ENCODE measurements at places on chromosomes 1 and 21.

- DNase-seq: no peak
Observed at GRCh38 chr1:1100296-1100695, 15.6 kb downstream of the C1orf159 start.

DNA sequence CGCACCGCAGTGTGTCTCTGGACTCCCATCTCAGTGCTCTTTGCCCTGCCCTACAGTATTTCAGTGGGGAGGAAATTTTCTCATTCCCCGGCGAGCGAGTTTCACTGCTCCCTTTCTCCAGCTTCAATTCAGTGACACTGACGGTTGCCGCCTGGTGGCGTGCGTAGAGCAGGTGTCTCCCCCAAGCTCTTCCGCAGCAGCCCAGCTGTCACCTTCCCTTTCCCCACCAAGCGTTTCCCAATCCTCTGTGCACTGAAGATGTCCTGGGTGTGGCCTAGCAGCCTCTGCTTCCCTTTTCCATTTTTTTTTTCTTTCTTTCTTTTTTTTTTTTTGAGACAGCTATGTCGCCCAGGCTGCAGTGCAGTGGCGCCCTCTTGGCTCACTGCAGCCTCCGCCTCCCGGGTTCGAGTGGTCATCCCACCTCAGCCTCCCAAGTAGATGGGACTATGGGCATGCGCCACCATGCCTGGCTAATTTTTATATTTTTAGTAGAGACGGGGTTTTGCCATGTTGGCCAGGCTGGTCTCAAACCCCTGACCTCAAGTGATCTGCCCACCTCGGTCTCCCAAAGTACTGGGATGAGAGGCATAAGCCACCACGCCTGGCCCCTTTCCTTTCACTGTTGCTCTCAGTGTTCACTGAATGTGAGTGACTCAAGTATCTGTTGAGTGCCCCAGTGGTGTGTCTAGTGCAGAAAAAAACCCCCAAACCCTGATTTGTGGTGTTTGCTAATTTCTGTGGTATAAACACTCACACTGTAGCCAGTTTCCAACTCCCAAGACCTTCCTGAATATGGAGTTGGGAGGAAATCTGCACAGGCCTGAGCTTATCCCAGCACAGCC is 30.1 kb downstream of the TNFRSF1B start:
- no peak for DNase-seq

DNA sequence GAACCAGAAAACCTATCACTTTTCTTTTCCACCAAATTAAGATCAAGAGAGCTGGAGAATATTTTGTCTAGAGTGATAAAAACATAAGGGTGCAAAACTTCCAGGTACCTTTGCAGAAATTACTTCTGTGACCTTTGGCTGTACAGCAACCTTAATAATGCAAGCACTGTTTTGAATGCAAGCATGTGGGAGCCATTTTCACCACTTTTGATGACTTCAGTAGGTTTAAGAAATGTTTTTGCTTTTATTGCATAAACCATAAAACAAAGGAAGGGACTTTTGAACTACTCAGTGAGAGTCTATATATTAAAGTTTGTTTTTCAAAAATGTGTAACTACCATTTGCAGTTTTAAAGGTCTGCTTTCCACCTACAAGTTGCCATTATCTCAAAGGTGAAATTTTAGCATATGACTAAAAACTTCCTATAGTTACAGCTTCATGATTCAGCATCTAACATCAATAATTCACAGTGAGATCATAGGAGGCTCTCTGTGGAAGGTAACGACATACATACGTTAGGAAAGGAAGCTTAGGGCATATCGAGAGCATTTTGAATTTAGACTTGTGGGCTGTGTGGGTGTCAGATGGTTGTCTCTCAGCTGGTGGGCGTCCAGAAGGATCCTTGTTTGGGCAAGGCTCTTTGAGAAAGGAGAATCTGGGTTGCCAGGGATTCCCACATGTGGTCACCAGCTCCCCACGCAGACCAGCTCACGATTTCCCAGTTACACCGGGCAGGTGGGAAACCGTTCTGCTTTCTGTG is 1.1 kb upstream of the GADD45A start:
- peak; percentile 44 for DNase-seq

- DNase-seq: no peak
Observed at GRCh38 chr1:179055937-179056336, 25.9 kb upstream of the TOR3A start.

DNA sequence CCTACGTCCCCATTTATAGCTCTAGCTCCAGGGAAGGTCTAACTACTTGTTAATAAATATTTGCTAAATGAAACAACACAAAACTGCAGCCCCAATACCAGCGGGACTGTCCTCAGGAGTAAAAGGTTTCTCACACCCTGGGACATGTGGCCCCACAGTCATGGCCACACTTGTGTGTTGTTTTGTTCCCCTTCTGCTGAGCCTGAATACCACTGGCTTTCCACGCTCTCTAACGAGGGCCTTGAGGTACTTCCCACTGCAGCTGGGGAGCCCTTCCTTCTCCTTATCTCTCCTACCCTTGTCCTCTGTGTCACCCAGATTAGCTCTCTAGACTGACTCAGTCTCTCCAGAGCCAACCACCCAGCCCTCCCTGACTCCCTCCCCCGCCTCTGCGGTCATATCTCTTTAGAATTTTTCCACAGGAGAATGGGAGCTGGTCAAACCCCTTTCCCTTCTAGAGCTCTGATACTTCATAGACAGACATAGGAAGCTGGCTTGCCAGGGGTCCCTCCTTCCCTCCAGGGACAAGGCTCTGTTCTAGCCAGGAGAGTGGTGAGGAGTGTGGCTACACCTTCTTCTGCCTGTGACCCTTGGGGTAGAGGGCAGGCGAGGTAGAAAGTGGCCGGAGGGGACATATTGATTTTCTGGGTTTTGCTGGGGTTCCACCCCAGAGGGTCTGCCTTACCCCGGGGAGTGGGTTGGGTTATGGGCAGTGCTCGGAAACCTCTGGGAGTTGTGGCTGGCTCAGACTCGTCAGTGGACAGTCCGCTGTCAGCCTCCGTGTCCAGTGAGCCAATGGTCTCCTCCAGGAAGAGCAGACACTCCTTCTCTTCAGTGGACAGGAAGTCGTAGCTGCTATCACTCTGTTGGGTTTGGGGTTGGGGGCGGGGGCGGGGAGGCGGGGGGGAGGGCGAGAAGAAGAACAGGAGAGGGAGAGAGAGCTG is 8.1 kb downstream of the C1orf116 start:
- DNase-seq: no peak

DNA sequence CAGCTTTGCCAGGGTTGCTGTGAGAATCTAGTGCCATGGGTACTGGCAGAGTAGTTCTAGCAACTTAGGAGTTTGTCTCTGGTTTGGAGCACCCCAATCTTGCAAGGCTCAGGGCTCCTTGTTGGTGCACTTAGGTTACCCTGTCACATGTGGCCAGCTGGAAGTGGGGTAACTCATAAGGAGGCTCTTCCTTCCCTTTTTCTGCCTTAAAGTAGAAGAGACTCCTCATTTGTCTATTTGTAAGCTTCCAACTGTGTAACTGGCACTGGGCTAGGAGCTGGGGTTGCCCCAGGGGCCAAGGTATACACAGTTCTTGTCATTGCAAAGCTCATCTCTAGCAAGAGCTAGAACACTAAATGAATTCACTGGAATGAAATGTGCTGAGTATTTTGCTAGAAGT is 10.6 kb downstream of the MROH7 start:
- DNase-seq: no peak

DNA sequence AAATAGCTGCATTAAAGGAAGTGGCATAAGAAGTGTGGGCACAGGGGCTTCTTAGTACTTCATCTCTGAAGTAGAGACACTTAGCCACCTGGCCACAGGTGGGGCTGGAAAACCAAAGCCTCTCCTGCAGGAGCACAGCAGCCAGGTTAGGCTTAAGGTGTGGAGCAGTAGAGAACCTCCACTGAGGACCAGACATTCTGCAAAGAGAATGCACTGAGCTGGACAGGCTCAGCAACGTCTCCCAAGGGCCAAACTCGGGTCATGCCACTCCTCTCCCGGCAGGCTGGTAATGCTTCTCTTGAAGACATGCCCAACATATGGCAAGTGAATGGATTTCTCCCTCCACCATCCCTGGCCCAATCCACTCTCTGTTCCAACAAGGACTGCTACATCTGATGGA is 33.0 kb upstream of the LRRC38 start:
- no peak for DNase-seq

DNA sequence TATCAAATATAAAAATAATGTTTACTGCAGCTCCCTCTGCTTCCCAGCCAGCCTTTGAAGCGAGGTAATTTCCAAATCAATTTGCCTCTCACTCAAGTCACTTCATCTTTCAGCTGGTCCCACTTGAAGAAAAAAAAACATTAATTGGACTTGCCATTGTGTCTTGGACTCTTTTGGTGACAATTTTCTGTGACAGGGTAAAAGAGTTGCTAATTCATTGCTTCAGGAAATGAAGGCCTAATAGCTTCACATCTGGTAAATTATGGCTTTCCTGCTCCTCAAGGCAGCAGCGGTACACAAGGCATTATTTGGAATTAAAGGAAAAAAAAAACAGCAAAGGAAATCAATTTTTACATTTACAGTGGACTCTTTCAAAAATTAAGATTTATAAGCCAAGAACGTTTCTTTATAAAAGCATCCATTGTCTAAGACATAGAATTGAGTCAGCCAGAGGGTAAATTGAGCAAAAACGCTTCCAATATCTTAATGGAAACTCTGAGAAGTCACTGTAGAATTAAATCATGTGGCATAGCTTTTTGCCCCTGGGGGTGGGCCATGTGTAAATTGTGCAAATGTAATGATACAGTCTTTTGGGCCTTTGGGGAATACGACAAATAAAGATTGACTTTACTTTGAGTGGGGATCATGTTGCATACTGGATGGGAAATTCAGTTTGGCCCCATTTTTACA is 102.5 kb downstream of the LYPLAL1 start:
- DNase-seq: no peak

DNA sequence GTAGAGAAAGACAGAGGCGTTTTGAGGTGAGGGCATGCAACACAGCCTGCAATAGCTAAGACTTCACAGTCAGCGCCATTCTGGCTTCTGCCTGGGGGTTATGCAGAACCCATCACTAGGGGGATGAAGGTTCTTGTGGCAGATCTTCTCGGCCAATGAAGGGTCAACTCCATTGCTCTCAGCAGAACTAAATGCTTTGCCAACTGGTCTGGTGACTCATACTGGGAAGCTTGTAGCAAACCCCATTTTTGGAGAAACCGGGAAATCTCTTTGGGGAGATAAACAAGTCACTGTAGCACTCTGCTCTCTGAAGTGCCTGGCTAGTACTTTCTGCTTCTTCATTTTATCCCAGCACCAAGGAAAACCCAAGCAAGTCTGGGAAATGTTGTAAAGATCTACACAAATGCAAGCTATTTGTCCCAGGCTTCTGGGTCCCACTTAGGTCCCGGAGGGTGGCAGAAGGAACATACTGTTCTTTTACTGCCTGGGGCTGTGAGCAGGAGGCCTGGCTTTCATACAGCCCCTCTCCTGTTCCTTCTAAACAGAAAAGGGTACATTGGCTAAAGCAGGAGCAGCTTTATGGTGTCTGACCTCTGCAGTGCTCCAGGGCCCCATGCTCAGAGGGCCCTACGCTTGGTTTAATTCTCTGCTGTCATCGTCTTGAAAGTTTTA is 28.8 kb downstream of the SHISA4 start:
- peak; percentile 26 for DNase-seq

GRCh38 chr21:29360799-29361765 is 62.4 kb downstream of the BACH1 start:
- no peak for DNase-seq

DNA sequence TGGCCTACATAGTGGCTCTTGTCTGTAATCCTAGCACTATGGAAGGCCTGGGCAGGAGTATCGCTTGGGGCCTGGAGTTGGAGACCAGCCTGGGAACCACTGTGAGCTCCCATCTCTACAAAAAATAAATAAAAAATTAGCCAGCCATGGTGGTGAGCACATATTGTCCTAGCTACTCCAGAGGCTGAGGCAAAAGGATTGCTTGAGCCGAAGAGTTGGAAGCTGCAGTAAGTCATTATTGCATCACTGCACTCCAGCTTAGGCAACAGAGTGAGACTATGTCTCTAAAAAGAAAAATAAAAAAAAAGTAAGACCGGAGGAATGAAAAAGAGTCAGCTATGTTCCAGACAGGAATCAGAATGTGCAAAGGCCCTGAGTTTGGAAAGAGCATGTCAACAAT is 115.3 kb downstream of the CYYR1 start:
- DNase-seq: no peak

DNA sequence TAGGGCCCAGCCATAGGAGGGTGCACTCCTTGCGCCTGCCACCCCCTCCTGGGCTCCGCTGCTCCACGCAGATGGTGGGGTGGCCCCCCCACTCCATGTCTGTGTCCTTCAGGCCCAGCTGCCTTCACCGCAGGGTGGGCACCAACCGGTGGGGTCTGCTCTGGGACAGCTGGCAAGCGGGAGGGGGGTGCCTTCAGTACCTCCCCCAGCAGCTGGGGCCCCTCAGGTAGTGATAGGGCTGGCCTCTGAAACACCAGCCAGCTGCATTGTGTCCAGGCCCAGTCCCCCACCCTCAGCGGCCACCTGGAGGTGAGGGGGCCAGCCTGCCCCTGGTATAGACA is 360 bp downstream of the GJC2 start:
- no peak for DNase-seq

DNA sequence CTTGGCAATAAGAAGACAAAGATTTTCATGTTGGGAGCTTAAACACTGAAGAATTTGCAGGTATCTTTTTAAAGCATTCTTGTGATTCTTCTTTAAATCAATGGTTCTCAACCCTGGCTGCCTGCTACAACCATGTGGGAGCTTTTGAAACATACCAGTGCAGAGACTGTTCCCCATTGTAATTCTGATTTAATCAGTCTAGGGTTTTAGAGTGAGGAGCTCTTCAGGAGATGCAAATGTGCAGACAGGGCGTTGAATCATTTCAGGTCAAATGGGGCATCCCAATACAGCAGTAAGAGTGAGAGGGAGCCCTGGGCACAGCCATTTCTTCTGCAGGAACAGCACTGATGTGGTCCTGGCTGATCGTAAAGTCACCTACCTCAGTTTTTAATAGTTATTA is 24.3 kb downstream of the KCNJ6 start:
- no peak for DNase-seq

DNA sequence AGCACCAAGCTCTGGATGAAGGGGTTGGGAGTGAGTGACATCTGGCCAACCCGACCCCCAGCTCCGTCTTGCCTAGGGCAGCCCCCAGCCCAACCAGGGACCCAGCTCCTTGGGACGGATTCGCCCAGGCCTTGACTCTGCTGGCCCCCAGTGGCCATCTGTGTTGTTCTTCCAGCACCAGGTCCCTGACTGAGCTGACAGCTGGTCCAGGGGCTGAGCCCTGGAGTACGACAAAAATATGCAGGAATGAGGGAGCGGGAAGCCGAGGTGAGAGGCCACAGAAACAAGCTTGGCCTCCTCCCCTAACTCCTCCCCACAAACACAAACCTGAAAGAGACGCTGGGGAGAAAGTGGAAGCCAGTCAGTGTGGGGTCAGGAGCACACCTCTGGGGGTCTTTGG is 55.0 kb upstream of the PAX7 start:
- no peak for DNase-seq
